Activated T-helper 1 cell treated with anti-CD3 and anti-CD28 coated beads, Interleukin-12 subunit alpha, Interleukin-12 subunit beta, Interleukin-2, Interleukin-4 antibody, amounts not matched to agents 30 ng/mL and 10 ng/mL and 1 ng/mL, durations not matched to agents 14 hours and 24 hours and 36 hours (primary cell): ENCODE measurements at places on chromosomes 12 and 14.

DNA sequence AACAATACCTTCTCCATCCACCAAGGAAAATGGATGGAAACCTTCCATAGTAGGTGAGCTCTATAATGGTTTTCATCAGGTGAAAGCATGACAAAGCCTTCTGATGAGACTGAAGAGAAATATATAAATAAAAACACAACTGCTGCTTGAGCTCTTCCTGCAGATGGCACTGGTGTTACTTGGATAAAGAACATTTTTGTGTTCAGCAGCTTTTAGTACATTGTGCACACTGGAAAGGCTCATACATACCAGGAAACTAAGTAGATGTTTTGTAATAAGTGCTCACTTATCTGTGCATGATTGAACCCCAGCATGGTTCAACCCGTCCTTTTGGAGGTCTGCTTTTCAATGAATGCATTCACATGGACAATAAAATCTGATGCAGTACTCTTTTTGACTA is 357.3 kb upstream of the MIS18BP1 start:
- no peak for DNase-seq

DNA sequence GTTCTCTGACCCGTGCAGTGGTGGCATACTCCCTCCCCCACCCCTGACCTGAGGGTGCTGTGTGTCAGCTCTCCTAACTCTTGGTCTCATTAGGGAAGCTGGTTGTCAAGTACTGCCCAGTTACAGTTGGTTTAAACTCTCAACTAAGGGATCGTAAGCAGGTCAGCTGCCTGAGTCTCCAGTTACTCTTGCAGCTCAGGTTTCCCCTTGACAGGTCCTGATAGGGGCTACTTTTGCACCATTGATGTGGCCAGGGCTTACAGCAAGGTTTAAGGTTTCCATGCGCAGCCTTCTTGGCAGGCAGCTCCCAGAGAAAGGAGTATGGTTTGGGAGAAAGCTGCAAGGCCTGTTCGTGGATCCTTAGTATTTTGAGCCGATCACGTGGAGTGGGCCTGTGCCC is 74.5 kb downstream of the ETV6 start:
- no peak for DNase-seq

GRCh38 chr12:47939009-47939601 is 24.3 kb upstream of the TMEM106C start:
- DNase-seq: no peak

GRCh38 chr14:59332727-59333126 is 132.5 kb downstream of the GPR135 start:
- no peak for DNase-seq

DNA sequence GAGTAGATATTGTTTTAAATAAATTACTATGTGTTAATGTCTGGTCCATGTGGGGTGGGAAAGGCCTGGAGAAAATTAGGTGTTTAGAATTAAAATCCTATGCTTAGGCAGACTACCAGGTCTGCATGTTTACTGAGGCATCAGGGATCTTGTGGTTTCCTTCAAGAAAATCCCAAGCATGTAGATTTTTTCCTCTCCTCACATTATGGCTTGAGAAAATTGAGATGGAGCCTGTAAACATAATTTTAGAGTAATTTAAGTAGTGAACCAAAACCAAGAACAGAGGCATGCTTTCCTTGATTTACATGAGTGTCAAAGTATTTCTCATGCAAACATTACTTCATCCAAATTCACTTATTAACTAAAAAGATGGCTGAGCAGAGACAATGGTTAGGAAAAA is 823.7 kb downstream of the AACS start:
- DNase-seq: no peak

DNA sequence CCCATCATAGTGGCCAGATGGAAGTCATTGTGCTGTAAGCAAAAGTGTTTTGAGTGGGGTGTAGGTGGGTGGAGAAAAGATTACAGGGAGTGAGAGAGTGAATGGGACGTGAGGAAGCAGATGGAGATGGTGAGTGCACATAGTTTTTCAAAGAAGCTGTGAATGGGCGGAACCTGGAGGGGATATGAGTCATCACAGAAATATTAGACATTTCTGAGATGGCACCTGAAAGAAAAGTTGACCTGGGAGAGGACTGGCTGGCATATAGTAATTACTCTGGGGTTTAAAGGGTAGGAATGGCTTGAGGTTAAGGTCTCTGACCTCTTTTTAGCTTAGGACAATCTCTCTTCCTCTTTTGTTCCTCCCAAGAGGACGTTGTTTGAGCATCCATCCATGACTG is 50.5 kb downstream of the ANO4 start:
- no peak for DNase-seq

DNA sequence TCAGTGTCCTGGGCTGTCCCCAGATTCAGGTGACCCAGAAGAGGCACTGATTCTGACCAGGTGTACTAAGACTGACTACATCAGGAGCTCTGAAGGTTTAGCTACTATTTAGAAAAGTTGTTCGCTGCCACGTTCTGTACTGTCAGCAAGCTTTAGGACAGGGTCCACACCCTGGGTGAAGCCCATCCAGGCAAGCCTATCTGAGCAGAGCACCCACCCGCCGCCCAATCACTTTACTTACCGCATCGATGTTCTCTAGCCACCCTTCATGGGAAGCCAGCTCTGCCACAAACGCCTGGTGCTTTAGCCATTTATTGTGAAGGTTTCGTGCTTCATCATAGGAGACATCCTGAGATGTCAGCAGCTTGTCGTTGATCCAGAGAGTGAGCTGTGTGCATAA is 79.8 kb downstream of the PLEKHG3 start:
- no peak for DNase-seq

- DNase-seq: no peak
These were observed 222.1 kb downstream of the AACS start for GRCh38 chr12:125287155-125287847.

GRCh38 chr12:105674871-105675699 is 344.6 kb downstream of the C12orf75 start:
- DNase-seq: no peak

GRCh38 chr12:104691721-104692556 is 235.2 kb downstream of the CHST11 start:
- no peak for DNase-seq
